ENCODE measurements at places on chromosomes 5 and 9. TPM values are rescaled to one million over a fixed set of nuclear protein-coding genes. Genes with fewer than 3 reads are reported as not detected.

DNA sequence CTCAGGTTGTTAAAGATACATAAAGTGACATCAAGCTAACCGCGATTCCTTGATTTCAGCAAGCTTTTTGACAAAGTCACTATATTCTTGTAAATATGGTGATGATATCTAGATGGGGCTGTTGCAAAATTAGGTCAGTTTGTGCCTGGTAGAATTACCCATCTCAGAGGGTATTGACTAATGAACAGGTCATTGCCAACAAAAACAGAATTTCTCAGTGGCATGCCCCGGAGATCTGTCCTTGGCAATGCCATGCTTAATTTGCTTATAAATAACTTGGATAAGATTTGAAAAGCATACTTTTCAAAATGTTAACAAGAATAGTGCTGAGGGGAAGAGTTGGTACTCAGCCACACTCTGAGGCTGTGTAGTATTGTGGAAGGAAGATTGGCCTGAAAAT is 783.3 kb upstream of the SEMA6A start:
- DNase-seq: no peak

- no peak for DNase-seq
Measured at GRCh38 chr9:14312719-14313377, 1.1 kb downstream of the NFIB start.

The RANBP17 gene
- not detected for total RNA-seq

The QRFP gene
- not detected for total RNA-seq

GRCh38 chr5:122137702-122138101 is 8.4 kb downstream of the ZNF474 start:
- DNase-seq: no peak

The LEAP2 gene
- total RNA-seq: 6.6 TPM

- peak; percentile 89 for DNase-seq
Measured at GRCh38 chr9:136122425-136123383, 4.0 kb upstream of the TMEM250 start.

The EGFLAM gene
- total RNA-seq: not detected

The SLC4A9 gene
- total RNA-seq: not detected

The FOXD4L3 gene
- total RNA-seq: 0.22 TPM

GRCh38 chr5:180287868-180288267 is 4.0 kb downstream of the MAPK9 start:
- no peak for DNase-seq

The TAF11L10 gene
- not detected for total RNA-seq

GRCh38 chr9:87592554-87593358 is 95.1 kb downstream of the DAPK1 start:
- DNase-seq: no peak

DNA sequence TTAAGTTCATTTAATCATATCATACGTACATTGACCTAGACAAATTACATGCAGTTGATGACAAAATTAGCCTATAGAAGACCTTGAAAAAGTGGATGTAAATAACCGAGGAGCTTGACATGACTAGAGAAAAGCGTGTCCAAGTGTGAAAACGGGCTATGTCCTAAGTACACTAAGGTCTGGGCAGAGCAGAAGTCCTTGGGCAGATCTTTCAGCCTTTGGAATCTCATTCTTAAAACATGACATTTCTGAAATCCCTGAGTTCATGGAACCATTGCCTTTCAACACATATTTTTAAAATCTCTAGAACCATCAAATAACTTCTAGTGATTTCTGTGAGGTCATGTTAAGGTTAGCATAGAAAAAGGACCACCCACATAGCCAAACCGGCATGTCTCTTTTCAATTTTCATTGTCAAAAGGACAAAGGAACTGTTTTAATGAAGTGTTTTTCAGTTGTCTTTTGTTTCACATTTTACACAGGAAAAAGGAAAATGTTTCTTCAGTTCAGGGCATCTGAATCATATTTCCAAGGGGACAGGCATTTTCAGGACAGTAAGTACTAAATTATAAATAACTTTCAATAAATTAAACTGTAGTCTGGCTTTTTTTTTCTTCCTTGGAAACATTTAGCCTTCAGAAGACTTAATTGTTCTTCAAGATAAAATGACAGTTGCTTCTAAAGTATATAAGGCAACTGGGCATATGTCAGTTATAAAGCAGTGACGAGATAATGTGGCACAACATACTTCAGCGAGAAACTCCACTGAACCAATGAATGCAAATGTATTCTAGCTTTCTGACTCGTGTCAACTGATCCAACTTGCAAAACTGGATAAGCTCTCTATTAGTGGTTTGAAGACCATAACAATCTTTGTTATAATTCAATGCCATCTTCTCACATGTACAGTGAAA is 416.8 kb downstream of the NFIB start:
- DNase-seq: peak; percentile 61

Measured in Karpas-422 (cell line).